ENCODE measurements at places on chromosomes 1 and 21.

DNA sequence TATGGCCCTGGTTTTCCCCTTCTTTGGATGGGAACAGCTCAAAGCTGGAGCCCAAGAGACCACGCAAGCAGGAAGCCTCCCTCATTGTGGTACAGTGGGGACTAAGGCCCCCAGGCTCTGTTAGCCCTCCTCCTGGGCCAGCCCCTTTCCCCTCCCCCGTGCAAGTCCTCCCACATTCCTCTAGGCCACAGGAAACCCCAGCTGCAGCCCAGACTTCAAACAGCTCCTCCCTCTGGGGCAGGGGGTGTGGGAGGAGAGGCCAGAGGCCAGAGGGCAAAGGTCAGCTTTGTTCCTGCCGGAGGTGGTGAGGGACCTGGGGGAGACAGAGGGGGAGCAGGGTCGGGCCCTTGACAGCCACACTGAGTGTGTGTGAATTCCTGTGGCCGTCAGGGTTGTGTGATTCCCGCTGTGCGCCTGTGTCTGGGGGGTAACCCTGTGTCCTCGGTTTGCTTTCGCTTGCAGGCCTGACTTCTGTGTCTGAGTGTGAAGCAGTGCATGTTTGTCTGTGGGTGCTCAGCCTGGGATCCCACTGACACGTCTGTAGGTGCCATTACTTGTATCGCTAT is 3.4 kb upstream of the AHDC1 start:
- DNase-seq, result no peak

DNA sequence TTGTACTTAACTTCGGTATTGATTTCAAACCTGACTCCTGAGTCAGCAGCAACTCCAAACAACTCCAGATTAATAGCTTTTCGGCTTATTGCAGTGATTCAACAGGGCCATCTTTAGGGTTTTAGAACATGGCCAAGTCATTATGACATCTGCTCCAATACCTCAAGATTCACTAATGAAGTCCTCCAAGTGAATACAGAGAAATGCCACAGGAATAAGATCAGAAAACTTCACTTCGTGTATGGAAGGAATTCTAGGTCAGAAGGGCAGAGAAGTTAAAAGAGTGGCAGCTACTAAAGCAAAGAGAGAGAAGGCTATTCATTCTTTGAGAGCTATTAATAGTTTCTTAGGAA is 7.6 kb upstream of the C1orf116 start:
- DNase-seq, result no peak

DNA sequence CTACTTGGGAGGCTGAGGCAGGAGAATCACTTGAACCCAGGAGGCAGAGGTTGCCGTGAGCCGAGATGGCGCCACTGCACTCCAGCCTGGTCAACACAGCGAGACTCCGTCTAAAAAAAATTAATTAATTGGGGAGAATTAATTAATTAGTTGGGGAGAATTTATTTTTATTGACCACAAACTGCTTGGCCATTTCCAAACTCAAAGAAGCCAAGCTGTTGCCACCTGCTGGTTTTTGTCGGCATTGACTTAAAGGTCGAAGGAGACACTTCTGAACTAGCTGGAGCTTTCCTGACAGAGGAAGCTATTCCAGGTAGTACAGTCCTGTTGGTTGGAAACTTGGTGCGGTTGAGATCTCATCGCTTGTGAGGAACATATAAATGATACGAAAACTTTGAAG is 13.1 kb downstream of the MAP1LC3C start:
- peak; percentile 46 for DNase-seq

DNA sequence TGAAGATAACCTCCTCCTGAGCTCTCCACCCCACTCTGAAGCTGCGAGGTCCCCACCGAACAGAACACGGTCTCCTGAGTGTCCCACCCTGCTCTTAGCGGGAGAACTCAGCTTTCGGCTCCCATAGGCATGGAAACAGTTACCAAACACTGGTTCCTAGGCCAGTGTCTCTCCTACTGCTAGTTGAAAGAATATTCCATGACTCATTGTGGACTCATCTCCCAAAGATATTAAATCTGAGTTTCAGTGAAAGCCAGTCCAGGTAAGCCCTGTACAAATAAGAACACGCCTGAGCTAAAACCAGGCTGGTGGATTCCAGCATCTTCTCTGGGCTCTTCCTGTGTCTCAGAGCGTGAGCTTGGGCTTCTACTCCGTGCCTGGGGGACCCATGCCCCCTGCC is 107.5 kb upstream of the CLDN14 start:
- no peak for DNase-seq

GRCh38 chr1:214155987-214156625 is 124.9 kb upstream of the SMYD2 start:
- no peak for DNase-seq

- no peak for DNase-seq
These were observed 63.5 kb upstream of the EDN2 start for GRCh38 chr1:41547781-41548560.

DNA sequence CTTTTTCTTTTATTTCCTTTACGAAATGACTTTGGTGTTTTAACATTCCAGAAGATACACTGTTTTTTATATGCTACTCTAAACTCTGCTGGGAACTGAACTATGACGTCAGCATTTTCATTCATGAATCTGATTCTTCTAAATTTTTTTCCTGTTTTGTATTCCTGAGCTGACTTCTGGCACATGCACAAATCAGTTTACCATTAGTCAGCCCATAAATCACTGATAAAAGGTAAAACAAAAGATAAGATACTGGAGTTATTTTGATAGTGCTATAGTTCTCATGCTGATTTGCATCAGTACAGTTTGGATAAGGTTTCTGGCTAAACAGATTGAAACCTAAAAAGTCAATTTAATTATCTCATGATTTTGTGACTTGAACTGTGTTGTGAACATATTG is 10.4 kb downstream of the CAMTA1 start:
- DNase-seq, result no peak

GRCh38 chr1:65772607-65773006 is 20.1 kb upstream of the PDE4B start:
- no peak for DNase-seq

GRCh38 chr1:104760017-104760416 is 1010.3 kb downstream of the AMY1C start:
- DNase-seq, result no peak

GRCh38 chr1:116686723-116687352 is 19.3 kb upstream of the IGSF3 start:
- DNase-seq, result no peak

DNA sequence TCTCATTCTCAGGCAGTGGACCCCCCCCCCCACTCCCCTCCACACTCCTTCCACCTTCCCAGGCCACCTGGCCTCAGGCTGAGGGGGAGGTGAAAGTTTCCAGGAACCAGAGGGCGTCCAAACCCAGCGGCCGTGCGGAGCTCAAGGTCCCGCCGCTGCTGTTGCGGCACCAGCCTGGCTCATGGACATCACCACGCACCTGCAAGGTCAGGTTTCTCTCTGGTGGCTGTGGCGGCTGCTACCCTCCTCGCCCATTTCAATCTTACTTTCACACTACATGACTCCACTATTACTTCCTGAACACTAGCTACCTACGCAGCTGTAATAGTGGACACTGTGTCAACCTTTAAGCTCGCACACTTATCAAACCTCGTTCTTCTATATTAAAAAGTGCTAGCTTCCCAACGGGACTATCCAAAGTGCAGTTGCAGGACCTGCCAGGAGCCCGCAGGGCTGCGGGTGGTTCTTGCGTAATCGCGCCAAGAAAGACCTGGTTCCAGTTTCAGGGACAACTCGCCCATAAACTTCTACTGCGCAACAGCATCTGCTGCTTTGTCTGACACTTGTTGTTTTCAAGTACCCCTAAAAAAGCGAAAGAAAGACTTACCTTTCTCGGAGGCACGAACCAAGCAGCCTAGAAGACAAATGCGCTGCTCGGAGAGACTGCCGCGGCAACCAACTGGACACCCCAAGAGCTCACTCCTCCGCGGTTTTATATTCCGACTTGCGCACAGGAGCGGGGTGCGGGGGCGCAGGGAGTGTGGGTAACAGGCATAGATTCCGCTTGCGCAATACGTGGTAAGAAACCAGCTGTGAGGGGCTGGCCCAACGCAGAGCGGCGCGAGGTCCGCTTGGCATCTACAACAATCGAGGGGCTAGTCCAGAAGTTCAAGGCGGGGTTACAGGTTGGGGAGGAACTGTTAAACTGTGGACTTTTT is at the start of gene DIRAS3:
Gene DIRAS3 (minus strand): TSS at position 687 of the 938 bp plus-strand sequence. CDS start 3,330 bp downstream, outside the sequence.
- DNase-seq, result peak; percentile 73

DNA sequence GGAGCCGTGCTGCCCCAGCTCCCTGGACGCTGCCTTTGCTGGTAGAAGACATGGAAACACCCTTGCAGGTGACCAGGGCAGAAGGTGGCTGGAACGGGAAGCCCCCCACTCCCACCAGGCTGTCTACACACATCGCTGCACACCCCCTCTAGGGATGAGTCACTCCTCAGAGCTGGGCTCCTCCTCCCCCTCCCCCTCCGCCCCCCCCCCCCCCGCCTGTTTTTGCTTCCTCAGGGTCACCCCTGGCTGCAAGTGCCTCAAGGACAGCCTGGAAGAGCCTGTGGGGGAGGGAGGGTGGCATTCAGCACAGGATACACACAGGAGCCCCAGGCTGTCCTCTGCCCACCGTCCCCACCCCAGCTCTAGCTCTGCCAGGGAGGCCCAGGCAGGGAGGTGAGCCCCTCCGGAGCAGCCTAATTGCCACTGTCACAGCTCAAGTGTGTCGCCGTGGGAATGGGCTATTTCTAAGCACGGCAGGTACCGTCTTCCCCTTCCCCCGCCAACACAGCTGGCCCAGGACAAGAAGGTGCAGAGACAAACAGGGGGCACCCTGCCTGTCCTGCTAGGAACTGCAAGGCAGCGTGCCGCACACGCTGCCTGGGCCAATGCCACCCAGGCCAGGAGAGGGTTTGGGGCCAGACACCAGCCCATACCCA is 2.5 kb downstream of the FNDC10 start:
- no peak for DNase-seq

DNA sequence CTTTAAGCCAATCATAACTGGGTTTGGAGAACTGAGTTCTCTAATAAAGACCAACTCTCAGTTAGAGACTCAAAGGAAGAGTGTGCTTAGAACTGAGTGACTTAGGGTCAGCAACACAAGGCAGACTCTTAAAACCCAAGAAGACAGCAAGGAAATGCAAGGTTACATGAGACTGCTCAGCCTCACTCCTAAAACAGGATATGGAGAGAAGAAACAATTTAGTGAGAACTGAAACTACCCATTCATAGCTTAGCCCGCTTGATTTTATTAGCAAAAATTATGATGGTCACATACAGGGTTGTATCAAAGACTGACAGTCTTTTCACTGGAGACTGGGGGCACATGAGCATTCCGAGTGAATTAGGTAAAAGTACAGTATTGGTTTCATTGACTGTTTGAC is 78.9 kb upstream of the DMRTA2 start:
- DNase-seq, result no peak

DNA sequence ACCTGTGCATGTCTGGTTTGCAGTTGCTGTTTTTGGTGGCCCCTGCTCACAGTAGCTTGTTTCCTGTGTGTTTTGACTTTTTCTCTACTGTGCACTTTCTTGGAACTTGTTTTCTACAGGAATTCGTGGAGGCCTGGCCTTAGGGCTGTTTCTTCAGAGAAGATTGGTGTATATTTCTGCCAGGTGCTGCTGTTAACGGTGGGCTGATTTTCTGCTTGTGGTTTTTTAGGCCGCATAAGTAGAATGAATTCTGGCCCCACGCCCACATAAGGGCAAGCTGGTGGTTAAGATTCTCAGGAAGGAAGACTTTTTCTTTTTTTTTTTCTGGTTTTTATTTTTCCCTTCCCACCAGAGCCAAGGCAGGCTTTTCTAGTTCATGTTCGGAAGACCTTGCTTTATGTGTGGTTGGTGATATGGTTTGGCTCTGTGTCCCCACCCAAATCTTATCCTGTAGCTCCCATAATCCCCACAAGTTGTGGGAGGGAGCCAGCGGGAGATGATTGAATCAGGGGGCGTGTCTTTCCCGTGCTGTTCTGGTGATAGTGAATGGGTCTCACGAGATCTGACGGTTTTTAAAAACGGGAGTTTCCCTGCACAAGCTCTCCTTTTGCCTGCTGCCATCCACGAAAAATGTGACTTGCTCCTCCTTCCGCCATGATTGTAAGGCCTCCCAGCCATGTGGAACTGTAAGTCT is 71.5 kb upstream of the DISP3 start:
- DNase-seq, result no peak

DNA sequence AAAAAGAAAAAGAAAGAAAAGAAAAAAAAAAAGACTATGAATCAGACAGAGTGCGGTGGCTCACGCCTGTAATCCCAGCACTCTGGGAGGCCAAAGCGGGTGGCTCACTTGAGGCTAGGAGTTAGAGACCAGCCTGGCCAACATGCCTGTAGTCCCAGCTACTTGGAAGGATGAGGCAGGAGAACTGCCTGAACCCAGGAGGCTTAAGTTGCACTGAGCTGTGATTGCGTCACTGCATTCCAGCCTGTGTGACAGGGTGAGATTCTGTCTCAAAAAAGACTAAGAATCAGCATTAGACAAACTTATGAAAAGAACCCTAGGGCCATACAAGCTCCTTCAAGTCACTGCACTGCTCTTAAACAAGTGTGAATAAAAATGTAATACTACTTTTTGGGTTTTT is 16.9 kb downstream of the PSMB4 start:
- DNase-seq, result no peak

GRCh38 chr1:34829250-34829649 is 30.3 kb downstream of the SMIM12 start:
- DNase-seq, result peak; percentile 32

DNA sequence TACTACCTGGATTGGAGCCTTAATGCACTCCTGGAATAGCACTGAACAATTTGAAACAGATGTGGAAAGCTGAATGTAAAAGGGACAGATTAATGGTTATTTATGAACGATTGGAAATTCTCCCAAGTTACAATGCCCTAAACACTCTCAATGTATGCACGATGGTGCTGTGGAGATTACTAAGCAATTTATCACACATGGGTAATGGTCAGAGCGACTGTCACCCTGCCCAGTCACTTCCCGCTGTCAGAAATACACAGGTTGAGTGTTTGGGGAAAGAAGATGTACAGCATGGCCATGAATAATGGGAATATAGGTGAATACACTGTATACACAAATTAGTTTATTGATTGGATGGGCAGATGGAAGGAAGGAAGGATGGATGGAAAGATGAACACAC is 342.4 kb downstream of the VAV3 start:
- DNase-seq, result no peak

DNA sequence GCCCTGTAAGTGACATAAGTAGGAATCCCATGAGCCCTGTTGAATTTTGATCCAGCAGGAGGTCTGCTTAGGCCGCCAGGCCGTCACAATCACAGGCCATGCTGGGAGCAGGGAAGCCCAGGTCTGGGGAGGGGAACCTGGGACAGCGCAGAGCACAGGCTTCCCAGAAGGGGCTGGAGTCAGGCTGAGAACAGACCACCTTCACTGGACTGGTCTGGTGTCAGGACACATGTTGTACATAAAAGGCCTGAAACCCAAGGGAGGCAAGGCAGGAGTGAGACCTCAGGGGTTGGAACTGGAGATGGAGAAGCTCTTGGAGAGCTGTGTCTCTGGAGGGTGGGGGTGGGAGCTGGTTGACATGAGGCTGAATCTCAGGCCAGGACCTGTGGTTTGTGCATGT is 63.3 kb upstream of the ARTN start:
- no peak for DNase-seq

- no peak for DNase-seq
These were observed 16.1 kb downstream of the USP1 start for GRCh38 chr1:62452951-62453350.

Data from left lobe of liver (tissue), 2 donors.